ENCODE measurements at places on chromosomes 6 and 20.

- no peak for DNase-seq
These were observed 119.8 kb downstream of the COL12A1 start for GRCh38 chr6:75085931-75086635.

DNA sequence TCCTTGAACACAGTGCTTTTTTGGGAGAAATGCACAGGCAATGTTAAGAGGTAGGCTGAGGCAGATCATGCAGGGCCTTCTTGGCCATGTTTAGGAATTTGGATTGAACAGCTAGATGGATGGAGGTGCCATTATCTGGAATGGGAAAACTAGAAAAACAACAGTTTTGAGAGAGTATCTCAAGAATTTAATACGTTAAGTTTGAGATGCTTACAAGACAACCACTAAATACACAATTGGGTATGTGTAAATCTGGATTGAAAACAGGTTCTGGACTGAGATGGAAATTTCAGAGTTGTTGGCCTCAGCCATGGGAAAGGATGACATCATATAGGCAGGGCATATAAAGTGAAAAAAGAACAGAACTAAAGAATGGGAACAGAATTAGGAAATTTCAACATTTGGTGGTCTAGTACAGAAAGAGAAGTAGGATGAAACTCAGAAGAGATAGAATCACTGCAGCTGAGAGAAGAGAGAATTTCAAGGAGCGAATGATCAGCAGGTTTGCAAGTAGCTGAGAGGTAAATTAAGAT, 37.1 kb downstream of the NCOA7 start:
- DNase-seq: no peak

DNA sequence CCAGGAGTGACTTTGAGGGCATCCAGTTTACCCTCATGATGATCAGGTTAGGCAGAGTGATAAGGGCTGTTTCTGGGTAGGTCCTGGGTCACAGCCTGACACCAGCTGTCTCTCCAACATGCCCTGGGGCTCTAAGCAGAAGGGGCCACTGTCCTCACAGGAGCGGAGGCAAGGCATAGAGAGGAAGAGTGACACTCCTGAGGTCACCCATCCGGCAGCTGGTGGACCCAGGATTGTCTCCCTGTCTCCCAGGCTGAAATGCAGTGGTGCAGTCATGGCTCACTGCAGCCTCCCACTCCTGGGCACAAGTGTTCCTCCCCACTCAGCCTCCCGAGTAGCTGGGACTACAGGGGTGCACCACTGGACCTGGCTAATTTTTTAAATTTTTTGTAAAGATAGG, 12.0 kb downstream of the DLGAP4 start:
- DNase-seq: no peak

GRCh38 chr20:62464990-62465389, 10.8 kb downstream of the GATA5 start:
- DNase-seq: no peak

- no peak for DNase-seq
These were observed 46.4 kb upstream of the DST start for GRCh38 chr6:56689114-56689513.

- no peak for DNase-seq
These were observed 346.8 kb upstream of the POU3F2 start for GRCh38 chr6:98487612-98488011.

- DNase-seq: peak; percentile 68
These were observed 169.4 kb downstream of the TAF4 start for GRCh38 chr20:61896058-61896961.

DNA sequence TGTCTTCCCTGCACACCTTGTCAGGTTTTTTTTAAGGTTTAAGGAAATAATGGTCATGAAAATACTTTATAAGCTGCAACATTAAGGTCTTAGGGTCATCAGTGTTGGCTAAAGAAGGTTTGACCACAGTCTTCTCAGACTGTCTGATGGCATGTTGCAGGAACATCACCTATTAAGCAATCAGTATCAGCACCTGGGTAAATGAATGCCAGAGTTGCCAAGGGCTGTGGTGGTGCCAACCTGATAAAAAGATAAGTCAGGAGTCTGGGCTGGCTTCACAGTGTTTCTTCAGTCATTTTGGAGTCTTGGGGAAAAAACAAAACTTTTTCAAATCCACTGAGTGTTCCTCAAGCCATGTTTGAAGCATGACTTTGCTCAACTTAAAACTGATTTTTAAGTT, 61.5 kb upstream of the VSTM2L start:
- no peak for DNase-seq

DNA sequence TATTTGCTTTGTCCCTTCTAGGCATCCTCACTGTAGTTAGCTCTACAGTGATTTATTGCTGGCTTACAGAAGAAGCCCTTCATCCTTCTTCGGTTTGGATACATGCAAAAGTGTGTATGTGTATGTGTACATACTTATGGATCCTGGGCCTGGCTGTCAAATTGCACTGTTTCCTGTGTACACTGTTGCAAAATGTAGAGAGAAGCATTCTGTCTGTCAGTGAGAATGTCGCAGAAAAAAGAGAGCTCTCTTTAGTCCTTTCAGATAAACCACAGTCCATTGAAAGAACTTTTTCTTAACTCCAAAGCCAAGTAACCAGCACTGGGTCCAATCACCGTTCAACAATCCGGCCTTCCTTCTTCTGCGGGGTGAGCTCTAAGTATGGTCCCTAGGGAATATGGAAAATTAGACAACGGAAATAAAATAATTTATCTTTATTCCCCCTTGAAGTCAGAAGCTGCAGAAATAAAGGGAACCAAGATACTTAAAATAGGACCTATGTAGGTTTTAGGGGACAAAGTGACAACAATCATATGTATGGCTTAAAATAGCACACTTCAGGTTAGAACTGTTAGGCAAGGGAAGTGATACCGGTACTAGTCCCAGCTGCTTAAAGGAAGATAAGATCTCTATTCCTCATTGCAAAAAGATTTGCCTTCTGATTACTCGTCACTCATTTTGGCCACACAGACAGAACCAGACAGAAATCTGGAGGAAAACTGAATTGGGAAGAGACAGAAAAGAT, 107.0 kb downstream of the CD83 start:
- DNase-seq: no peak

DNA sequence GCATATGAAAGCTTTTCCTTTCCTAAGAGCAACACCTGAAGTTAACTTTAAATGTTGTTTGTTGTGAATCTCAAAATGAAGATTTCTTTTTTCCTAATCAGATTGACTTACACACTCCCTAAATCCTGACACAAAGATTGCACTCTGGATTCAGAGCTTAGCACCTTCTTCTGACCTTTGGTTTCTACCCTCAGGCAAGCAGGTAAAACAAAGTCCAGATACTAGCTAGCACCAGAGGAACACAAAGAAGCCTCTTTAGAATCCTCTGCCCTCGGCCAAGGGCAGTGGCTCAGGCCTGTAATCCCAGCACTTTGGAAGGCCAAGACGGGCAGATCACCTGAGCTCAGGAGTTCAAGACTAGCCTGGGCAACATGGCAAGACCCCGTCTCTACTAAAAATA, 14.5 kb downstream of the SERAC1 start:
- no peak for DNase-seq

DNA sequence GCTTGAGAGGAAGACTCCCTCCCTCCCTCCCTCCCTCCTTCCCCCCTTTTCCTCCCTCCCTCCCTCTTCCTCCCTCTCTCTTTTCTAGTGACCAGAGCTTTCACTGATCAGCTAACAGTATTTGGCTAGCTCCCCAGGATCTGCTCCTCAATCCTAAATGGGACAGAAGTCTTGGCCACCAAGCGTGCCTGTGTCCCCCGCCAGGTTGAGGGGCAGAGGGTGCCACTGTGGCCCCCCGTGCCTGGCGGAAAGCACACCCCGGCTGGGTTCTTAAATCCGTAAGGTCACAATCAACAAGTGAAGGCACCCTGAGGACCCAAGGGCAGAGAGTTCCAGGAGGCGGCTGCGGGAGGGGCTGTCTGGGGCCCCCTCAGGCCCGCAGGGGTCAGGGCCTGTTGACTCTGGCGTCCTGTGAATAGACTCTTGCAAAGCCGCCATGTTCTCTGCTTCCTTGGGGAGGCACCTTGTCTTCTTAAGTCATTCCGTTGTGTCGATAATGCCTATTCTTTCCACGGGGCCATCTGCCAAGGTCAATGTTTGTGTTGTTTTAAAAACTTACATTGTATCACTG, 38.9 kb upstream of the STX16 start:
- DNase-seq: no peak

DNA sequence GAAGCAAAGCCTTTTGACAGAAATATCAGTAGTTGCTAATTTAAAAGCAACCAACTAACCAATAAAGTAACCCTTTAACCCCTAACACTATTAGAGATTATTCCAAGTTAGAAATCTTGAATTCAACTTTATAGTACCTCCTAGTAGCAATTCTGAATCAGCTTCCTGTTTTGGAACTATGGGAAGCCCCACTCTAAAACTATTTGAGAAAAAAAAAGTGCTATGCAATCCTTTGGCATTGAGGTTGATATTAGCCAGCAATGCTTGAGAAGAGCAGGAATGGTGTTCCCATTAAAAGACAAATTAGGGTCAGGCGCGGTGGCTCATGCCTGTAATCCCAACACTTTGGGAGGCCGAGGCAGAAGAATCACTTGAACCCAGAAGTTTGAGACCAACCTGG, 306.2 kb upstream of the ZFP64 start:
- DNase-seq: no peak

DNA sequence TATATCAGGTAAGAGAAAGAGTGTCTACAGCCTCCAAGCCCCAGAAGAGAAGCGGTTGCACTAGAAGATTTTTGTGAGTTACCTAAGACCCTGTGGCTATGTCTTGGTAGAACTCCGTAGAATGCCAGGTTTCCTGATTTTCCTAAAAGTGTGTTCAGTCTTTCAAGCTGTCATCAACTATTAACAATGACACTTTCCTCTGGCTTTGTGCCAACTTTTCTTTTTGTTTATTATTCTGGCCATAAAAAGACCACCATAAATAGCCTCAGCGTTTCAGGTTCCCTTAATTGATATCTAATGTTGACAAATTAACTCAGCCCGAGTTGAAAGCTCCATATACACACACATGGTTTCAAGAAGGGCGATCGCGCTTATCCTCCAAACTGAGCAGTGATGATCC, 1.2 kb downstream of the PAK5 start:
- no peak for DNase-seq

DNA sequence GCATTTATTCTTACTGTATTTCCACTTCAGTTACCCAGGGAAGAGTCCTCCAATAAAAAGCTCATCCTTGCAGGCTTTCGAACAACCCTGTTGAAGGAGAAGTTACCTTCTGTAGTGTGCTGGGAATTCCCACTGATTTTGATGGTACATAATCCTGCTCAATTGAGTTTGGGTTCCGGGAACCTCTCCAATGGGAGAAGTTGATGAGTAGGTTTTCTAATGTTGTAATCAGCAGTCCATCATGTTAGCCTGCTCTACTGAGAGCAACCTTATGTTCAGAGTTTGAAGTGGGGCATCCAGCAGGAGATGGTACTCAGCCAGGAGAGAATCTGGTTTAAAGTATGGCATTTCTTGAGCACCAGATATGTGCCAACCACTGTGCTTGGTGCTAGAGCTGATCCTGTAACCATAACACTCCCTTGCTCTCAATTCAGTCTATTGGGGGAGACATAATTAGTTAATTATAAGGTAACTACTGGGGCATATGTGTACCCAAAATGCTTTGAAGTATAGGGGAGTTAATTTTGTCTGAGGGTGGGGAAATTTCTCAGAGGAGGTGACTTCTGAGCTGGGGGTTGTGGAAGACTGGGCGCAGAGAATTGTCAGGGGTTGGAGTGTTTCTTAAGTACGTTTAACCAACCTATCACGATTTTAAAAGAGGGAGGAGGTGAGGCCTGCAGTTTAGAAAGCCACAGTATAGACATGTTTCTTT, 2.1 kb downstream of the TOP1 start:
- DNase-seq: no peak

- DNase-seq: no peak
These were observed 132.4 kb upstream of the STXBP5 start for GRCh38 chr6:147071776-147072175.
